ENCODE measurements at places on chromosomes 7 and 10.

DNA sequence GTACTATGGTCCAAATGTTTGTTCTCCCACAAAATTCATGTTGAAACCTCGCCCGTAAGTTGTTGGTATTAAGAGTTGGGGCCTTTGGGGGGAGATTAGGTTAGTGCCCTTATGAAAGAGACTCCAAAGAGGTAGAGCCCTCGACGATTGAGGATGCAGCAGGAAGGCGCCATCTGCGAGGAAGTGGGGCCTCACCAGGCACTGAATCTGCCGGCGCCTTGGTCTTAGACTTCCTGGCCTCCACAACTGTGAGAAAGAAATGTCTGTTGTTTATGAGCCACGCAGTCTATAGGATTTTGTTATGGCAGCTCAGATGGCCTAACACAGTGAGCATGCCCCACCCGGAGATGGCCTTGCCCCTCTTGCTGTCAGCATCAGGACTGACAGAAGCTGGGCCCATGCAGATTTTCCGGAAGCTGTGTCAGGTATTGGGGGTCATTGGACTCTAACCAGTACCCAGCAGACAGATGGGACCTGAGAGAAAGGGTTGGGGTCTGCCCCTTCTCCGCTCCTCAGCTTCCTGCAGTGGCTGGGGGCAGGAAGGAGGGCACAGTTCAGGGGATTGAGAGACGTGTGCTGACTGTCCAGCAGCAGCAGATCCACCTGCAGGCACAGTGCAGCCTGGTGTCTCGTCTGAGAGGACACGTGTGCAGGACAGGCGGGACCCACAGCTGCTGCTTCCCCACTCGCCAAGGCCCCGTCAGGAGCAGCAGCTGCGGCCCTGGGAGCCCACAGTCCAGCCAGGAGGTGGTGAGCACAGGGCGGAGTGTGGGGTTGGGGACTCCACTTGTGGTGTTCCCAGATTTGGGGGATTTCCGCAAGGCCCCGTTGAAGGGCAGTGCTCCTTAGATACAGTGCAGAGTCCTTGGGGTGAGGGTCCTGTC, 47.8 kb downstream of the MGMT start:
- no peak for DNase-seq

DNA sequence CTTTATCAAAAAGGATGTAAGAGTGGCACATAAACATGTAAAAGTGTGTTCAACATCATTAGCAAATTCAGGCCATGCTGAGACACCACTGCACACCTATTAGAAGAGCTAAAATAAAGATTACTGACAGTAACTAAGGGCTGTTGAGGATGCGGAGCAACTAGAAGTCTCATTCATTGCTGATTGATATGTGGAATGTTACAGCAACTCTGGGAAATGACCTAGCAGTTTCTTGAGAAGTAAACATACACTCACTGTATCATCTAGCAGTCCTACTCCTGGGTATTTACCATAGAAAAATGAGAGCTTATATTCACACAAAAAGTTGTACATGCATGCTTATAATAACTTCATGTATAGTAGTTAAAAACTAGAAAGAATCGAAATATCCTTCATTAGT, 77.3 kb downstream of the CCSER2 start:
- DNase-seq: no peak

- DNase-seq: no peak
Measured at GRCh38 chr10:88194041-88194887, 330.8 kb downstream of the PTEN start.

DNA sequence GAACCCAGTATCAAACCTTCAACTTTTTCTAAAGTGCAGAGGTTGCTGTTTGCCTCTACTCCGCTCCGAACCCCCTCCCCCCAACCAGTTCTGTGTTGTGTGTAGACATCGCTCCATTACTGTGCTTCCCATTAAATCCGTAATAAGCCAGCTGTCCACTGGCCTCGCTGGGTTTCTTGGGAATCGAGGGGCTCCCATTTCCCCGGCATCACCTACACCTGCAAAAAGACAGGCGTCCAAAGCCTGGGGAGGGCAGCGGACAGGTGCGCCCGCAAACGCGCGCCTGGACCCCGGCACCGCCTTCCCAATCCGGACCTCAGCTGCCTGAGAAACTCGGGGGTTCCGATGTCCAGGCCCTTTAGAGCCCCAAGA, 631 bp downstream of the RTKN2 start:
- DNase-seq: peak; percentile 15

DNA sequence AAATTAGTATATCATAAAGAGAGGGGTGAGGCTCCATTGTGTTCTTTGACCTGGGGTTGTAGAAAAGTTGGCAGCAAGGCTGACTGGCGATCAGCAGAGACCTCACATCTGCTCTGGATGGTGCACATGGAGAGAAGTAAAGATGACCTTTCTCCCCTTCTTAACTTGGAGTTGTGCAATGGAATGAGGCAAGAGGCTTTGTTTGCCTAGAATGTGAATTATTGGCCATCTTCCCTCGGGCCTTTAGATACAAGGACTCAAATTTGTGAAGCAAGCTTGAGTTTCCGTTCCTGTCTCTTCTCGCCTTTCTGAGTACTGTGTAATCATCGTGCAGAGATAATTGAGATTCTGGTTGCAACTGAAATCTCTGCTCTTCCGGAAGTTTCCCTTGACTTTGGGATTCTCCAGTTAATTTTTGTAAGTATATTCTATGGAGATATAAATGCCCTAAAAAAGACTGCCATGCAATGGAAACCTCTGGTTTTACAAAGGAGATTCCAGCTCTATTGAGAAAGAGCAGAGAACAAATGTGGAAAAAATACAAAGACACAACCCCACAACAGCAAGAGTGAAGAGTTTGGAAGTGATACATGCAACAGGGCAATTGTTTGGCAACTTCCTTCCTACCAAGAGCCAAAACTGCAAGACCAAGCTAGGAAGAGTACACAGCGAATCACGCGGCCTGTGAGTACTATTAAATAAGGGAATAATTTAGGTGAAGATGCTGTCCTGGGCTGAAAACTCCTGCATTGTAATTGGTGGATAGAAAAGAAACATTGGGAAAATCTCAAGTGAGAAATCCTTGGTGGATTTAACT, 542.3 kb upstream of the NRP1 start:
- DNase-seq: no peak

DNA sequence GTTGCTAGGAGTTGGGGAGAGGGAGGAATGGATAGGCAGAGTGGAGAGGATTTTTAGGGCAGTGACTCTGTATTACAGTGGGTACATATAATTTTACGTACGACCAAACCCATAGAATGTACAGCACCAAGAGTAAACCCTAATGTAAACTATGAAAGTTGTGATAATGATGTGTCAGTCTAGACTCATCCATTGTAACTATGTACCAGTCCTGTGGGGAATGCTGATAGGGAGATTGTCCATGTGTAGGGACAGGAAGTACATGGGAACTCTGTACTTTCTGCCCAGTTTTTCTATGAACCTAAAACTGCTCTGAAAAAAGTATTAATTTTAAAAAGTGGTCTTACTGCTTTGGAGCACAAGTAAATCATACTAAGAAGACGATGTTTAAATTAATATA, 441.8 kb downstream of the AUTS2 start:
- no peak for DNase-seq

- DNase-seq: peak; percentile 21
Measured at GRCh38 chr10:89301721-89302445, at the start of gene IFIT2. Gene IFIT2, plus strand, starts transcription at chr10:89302046. Its CDS starts 78 bp downstream, at chr10:89302124.

DNA sequence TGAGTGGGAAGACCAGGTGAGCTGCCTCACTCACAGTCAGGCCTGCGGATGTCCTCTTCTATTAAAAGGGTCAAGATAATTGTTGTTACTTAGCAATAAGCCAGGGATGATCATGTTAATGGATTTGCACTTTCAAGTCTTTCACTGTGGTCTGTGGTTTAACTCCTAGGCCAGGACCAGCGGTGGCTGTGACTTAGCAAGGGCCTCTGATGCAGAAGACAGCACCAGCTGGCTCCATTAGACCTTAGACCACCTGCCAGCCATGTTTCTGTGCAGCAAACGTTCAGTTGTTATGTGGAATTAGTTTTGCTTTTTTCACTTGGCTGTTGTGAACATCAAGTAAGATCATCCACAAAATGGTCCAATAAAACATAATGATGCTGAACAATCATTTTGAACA, 537.3 kb downstream of the TNS3 start:
- no peak for DNase-seq

GRCh38 chr10:81414038-81414437, 461.0 kb upstream of the NRG3 start:
- no peak for DNase-seq

DNA sequence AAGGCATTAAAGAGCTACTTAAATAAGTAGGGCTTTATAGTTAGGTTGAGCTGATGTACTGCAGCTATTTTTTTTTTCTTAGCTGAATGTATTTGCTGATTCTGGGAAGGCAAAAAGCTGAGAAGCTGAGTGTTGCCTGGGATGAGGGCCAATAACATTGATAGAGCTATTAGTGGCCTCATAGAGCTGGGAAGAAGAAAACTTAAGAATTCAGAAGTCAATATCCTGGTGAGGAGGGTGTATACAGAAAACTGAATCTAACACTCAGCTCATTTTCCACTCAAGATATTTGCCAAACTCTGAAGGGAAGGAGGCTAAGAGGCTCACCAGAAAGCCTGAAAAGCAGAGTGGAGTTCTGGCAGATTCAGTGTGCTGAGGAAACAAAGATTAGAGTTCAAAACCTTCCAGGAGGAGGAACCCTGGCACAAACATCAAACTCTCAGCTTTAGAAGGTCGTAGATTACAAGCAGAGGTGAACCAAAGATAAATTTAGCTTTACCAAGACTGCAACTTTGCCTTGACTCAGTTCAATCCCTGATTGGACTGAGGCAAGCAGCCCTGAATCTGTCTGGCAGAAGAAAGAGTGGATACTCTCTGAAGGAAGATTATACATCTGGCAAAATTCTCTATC, 11.3 kb downstream of the PPP1R3C start:
- DNase-seq: no peak

GRCh38 chr7:4862156-4862555, 326 bp upstream of the PAPOLB start:
- DNase-seq: no peak

DNA sequence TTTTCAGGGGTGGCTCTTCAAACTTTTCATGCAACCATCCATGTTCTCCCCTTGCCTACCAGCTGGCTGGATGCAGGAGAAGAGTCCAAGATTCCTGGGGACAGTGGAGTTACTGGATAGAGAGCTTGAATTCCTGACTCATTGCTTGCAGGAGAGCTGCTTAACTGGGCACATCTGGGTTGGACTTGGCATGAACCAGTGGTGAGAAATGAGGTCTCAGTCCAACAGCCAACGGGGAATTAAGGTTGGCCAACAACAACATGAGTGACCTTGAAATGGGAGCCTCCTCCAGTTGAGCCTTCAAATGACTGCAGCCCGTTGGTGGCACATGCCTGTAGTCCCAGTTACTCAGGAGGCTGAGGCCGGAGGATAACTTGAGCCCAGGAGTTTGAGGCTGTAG, 58.1 kb upstream of the OPN4 start:
- DNase-seq: no peak

DNA sequence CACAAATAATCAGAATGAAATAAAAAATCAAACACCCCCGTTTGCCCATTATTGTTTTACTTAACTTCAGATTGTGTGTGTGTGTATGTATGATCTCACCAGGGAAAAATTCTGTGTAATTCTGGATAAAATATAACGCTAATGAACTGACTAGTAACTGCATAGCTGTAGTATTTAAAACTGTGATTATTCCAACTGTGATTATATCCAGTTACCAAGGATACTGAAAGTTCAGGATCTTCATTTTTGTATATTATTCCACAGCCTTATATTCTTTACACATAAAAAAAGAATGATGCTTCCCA, 2.9 kb downstream of the TWIST1 start:
- DNase-seq: no peak

DNA sequence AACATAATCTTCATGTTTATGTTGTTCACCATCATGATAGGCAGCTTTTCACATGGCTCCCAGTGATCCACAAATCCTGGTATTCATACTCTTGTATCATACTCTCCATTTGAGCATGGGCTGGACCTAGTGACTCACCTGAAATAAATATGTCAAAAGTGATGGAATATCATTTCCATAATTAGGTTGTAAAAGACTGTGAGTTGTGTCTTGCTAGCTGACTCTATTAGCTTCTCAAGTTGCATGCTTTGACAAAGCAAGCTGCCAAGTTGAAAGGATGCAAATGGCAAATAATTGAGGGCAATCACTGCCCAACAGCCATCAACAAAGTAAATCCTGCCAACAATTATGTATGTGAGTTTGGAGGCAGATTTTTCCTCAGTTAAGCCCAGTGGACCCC, 300.4 kb downstream of the AHR start:
- DNase-seq: no peak

GRCh38 chr7:84107259-84107658, 87.3 kb downstream of the SEMA3A start:
- DNase-seq: peak; percentile 74

DNA sequence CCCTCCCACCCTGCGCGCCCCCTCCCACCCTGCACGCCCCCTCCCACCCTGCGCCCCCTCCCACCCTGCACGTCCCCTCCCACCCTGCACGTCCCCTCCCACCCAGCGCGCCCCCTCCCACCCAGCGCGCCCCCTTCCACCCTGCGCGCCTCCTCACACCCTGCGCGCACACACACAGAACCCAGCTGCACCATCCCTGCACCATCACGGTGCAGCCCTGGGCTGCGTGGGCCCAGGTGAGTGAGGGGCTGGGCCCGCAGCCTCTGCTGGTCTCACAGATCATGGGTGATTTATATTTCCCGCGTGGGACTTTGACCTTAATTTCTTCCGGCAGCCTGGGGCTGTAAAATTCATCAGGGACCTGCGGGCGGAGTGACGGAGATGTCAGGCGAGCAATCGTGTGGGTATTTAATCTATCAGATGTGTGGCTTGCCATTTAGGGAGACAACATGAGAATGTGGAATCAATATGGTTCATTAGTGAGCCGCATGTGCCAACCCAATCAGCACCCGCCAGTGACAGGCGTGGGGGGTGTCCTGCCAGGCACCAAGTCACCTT, 57.7 kb downstream of the C10orf105 start:
- DNase-seq: no peak

DNA sequence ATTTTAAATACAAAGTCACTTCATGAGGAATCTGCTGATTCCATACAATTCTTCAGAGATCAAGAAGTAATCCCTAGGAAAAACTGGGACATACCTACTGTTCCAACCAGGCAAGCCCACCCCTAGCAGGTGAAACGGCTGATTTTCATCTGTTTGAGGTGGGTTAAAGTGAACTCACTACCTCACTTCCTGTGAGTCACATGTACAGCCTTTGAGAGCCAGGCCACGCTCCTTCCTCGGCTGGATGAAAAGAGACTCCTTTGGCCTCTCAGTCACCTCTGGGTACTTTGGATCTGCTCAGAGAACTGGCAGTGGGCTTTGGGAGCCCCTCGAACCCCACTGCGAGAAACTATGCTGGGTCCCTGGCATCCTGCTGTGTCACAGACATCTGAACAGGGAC, 68.2 kb downstream of the CHST15 start:
- no peak for DNase-seq

GRCh38 chr10:62638062-62638477, 166.4 kb upstream of the ADO start:
- no peak for DNase-seq

- DNase-seq: no peak
Measured at GRCh38 chr7:15248514-15248913, 313.3 kb downstream of the AGMO start.

- DNase-seq: peak; percentile 55
Measured at GRCh38 chr7:134724606-134725005, 54.8 kb upstream of the CALD1 start.

GRCh38 chr10:77943121-77943901, 16.8 kb upstream of the DLG5 start:
- no peak for DNase-seq

Measured in HAP-1 (cell line).